ENCODE measurements at places on chromosomes 11 and 22. TPM values are rescaled to one million over a fixed set of nuclear protein-coding genes. Genes with fewer than 3 reads are reported as not detected.

GPR83 gene
- 0.07 TPM for total RNA-seq

HTR3A gene
- not detected for total RNA-seq

GP1BB gene
- total RNA-seq = 0.73 TPM

CDC42BPG gene
- 1.2 TPM for total RNA-seq

GPHA2 gene
- not detected for total RNA-seq

ESAM gene
- 10.5 TPM for total RNA-seq

CAVIN3 gene
- total RNA-seq = 34.0 TPM

OR8G5 gene
- not detected for total RNA-seq

Measured in A549 treated with DMSO at 1 μM for 4 hours (cell line).